HCT116 (cell line): ENCODE measurements at places on chromosomes 3 and 15. TPM values are rescaled to one million over a fixed set of nuclear protein-coding genes. Genes with fewer than 3 reads are reported as not detected.
A peak's percentile ranks its signal among the peaks of the same experiment; 100 is the strongest.

DNA sequence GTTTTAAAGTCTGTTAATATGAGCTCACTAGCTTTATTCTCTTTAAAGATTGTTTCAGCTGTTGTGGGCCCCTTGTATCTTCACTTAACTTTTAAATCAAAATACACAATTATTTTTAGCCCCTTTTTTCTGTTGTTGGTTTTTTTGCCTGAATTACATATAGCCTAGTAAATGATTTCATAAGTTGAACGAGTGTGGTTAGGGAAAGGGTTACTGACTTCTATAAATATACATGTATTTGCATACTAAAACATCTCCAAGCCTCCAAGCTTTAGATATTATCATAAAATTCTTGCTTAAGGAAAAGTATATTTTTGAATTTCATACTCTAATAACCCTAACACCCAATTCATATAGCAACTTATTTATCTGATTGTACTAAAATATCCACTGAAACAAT lies 73.2 kb upstream of the ARL6 start:
- DNase-seq = no peak

DNA sequence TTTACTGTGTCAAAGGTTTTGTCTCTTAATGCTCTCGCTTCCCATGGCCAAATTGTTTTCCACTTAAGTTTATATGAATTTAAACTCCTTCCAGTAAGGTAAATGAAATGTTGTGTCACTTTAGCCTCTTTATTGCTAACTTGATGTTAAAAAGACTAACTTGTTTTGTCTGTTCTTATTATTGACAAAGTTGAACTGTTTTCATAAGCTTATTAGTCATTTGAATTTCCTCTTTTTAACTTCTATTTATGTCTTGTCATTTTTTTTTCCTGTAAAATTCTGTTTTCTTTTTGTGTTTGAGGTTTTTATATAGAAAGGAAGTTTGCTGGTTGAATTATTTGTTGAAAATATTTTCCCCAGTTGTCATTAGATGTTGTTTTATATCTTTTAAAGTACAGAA lies 25.8 kb downstream of the FAM98B start:
- DNase-seq = no peak

ROPN1B gene
- 2.2 TPM for total RNA-seq

GRCh38 chr3:150779402-150779858 lies 16.5 kb upstream of the SIAH2 start:
- no peak for DNase-seq

MST1R gene
- total RNA-seq = 113 TPM

GRCh38 chr15:85073556-85074194 lies 92.0 kb downstream of the PDE8A start:
- DNase-seq = no peak

DNA sequence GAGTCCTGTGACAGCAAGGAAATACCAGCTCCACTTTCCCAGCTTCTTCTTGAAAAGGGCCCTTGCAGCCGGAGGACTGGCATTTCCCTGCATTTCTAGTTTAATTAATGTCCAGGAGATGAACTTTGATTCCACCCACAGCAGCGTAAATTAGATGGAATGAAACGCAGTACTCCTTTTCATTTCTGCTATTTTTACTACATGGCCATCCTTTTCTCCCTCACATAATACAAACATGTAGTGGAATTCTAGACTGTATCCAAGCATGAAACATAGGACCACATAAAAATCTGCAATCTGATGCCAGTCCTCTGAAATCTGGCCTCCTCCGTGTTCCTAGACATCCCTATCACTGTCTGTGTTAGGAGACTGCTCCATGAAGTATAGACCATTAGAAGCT lies 403.2 kb downstream of the NR2F2 start:
- DNase-seq = no peak

P2RY14 gene
- not detected for total RNA-seq

COL8A1 gene
- total RNA-seq = 0.07 TPM

OSTN gene
- total RNA-seq = not detected

- no peak for DNase-seq
Observed at GRCh38 chr3:14323401-14324223, 78.8 kb upstream of the SLC6A6 start.

GRCh38 chr3:133663569-133664313 lies 2.0 kb upstream of the TOPBP1 start:
- peak; percentile 63 for DNase-seq

DNA sequence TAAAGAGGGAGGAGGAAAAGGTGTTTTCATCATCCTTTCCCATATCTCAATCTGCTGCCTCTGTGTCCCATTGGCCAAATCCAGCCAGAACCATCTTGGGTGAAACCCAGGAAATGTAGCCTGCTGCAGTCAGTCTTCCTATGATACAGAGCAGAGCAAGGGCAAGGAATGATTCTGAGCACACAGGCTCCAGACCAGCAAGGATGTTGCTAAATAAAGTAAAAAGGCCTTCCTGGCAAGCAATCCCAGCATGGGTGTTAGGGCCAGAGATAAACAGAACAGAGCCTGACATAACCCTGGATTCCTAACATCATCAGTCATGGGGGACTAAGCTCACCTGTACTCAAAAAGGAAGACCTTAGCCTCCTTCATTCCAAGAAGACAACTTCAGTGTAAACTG lies 90.7 kb upstream of the AGTR1 start:
- no peak for DNase-seq

GRCh38 chr3:144670571-144670970 lies 698.9 kb downstream of the DIPK2A start:
- DNase-seq = no peak

DNA sequence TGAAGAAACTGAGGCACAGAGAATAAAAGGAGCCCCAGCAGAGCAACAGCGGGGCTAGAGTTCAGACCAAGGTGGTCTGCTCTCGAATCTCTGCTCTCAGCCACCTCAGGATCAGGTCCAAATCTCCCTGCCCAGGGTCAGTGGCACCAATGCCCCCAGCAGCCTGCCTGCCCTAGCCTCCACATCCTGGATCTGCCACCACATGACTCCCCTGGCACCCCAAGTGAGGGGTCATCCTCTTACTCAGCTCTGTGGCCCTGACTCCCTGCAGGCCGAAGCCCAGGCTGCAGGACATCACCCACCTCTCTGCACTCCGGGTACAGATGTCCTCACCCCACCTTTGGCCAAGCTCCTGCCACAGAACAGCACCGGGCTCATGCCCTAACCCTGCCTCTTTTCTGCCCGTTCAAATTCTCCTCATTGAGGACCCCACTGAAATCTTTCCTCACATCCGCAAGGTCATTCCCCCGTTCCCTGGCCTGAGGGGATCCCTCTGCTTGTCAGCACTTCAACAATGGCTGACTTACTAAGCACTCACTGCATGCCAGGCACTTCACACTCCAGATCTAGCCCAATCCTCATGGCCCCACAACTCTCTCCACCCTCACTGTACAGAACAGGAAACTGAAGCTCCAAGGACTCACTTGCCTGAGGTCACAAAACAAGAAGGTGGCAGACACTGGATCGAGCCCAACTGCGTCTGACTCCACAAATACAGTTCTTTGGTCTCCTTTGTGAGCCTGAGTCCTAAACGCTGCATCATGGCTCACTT lies 4.3 kb downstream of the PPIB start:
- no peak for DNase-seq

- DNase-seq = no peak
Observed at GRCh38 chr3:196903740-196904139, 36.0 kb downstream of the SENP5 start.

DNA sequence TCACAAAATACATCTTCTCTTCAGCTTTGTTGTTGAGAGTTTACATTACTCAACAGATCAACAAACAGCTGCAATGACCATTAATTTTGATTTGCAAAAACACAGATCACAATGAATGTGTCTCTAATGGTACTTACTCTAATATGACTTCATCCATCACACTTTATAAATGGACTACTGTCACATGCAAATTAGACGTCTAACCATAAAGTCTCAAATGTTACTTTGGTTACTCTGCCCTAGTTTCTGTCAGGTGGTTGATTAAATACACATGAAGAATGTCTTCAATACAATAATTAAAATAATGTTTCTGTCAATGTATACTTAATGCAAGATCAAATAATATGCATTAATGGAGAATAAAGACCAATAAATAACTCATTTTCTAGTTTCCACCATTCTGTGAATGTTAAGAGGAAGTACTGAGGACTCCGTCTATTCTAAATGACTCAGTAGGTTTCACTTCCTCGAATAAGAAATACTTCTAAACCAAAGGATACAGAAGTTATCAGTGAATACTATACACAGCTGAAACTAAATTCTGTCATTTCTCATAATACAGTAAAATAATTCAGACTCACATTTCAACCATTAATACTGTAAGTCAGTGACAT lies 145.8 kb downstream of the CBLB start:
- DNase-seq = no peak
